EH (cell line): ENCODE measurements at places on chromosomes 5 and 9.

GRCh38 chr9:6384732-6385131 is 28.3 kb upstream of the UHRF2 start:
- no peak for DNase-seq

GRCh38 chr9:27351438-27351837 is 54.5 kb upstream of the EQTN start:
- DNase-seq = no peak

- DNase-seq = no peak
These were observed 64.6 kb downstream of the PSMB7 start for GRCh38 chr9:124350494-124351263.

DNA sequence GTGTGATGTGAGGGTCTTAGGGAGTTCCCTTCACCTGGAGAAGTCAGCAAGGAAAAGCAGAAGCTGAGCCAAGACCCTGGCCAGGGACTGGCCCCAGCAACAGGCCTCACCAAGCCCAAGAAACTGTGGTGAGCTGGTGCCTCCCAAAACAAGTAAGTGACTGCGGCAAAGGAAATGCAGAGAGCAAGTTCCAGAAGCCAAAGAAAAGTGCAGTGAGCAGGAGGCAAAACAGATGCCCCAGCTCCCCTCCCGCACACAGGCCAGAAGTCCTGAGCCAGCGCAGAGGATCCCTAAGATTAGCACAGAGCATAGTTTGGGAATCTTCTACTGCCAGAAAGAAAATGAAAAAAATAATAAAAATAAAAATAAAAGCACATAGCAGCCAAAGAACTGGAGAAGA is 13.2 kb downstream of the MED27 start:
- no peak for DNase-seq

- DNase-seq = no peak
These were observed 9.4 kb downstream of the FIBCD1 start for GRCh38 chr9:130929571-130930038.

GRCh38 chr5:38110130-38110529 is 148.2 kb upstream of the EGFLAM start:
- DNase-seq = no peak

- DNase-seq = no peak
These were observed 54.0 kb upstream of the ALDH1B1 start for GRCh38 chr9:38338342-38339018.
